ENCODE measurements at places on chromosomes 6 and 20. TPM values are rescaled to one million over a fixed set of nuclear protein-coding genes. Genes with fewer than 3 reads are reported as not detected.

GRCh38 chr6:7917729-7918128 lies 7.1 kb upstream of the TXNDC5 start:
- DNase-seq: no peak

DNA sequence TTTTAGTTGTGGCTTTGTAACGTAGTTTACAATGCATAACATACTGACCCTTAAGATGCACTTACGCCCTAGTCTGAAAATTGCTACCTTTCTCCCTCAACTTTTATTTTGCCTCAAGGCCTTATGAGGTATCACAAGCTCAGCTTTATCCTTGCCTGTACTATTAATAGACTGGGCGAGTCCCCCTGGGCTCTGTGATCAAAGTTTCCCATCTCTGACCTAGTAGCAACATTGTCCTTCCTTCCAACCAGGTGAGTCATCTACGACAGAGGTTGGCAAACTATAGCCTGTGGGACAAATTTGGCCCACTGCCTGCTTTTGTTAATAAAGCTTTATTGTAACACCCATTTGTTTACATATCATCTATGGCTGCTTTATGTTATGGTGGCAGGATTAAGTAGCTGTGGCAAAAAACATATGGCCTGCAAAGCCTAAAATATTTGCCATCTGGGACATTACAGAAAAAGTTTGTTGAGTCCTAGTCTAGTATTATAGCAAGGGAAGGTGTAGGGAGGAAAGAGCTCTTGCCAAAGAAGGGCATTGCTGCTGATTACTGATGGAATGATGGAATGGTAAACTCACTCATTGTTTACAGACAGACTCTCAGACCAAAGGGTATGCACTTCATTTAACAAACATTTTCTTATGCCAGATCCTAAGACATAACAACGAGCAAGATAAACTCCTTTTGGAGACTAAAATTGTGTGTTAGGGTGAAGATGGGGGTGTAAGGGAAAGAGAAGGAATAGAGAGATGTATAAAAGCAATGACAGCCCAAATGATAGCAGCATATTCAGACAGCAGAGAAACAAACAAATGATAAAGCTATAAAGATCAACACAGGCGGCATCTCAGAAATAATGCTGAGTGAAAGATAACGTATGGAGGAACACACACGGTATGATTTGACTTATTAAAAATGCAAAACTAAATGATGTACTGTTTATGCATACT lies 74.2 kb downstream of the SLC22A23 start:
- DNase-seq: no peak

GRCh38 chr6:118618676-118619377 lies 32.6 kb downstream of the CEP85L start:
- peak; percentile 41 for DNase-seq

GRCh38 chr6:108164815-108165706 lies 761 bp upstream of the NR2E1 start:
- peak; percentile 21 for DNase-seq

LAMP5 gene
- 0.29 TPM for total RNA-seq

VSX1 gene
- total RNA-seq: not detected

DNA sequence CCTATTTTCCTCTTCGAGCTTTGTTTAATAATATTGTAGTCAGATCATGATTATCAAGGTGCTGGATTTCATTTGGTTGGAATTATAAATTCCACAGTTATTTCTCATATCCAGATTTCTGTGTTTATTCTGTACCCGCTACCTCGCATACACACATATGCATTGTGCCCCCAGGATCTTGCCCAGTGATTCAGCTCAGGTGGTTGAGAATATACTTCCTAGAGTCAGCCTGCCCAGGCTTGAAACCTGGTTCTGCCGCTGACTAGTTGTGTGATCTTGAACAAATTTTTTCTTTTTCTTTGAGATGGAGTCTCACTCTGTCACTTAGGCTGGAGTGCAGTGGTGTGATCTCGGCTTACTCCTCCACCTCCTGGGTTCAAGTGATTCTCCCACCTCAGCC lies 14.7 kb downstream of the GINM1 start:
- no peak for DNase-seq

MACROD2 gene
- 55.1 TPM for total RNA-seq

- no peak for DNase-seq
Measured at GRCh38 chr6:31336896-31337496, 20.0 kb downstream of the HLA-B start.
